ENCODE measurements at places on chromosomes 3 and 15.

- DNase-seq = no peak
These were observed 15.9 kb downstream of the PPM1L start for GRCh38 chr3:160771811-160772459.

- no peak for DNase-seq
These were observed 82.6 kb upstream of the RAP2B start for GRCh38 chr3:153079386-153079785.

DNA sequence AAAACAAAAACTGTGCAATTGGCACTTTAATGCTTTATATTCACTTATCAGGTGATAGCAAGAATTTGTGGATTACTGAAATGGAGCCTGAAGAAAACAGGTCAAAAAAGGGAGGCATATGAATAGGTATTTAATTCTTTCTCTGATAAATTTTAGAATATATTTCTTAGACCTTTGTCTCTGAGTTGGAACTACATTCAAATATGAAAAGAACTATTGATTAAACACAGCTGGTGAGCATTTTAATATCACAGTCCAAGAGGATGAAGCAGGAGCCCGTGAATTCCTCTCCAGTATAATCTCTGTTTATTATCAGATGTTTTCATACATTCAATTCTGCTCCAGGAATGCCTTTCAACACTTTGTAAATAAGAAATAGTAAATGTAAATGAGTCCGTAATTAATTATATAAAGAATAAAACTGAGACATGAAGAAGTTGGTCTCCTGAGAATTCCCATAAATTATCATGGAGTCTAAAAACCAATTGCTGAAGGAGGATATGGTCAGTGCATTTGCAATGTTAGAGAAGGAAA lies 86.3 kb upstream of the ARHGEF26 start:
- DNase-seq = no peak

GRCh38 chr3:100057716-100058575 lies 56.4 kb downstream of the FILIP1L start:
- DNase-seq = no peak

- DNase-seq = no peak
These were observed 45.7 kb downstream of the CTDSPL start for GRCh38 chr3:37907371-37907770.

GRCh38 chr15:44593042-44593736 lies 56.2 kb downstream of the EIF3J start:
- DNase-seq = no peak

DNA sequence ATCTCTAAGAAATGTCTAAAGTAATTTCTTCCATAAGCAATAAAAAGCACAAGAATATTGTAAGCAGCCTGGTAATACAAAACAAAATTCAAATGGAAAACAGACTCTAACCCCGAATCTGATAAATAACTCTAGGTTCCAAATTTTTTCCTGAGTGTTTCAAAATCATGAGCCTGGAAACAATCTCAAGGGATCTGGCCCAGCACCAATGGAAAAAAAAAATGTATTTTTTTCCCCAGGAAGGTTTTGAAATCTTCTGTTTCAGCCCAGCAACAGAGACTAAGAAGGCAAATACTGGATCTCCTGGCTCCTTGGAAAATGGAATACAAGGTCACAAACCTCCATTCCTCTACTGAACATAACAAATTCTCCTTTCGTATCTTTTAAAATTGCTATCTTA lies 13.0 kb downstream of the TBC1D2B start:
- DNase-seq = no peak

- DNase-seq = no peak
These were observed 29.3 kb downstream of the UBE2E1 start for GRCh38 chr3:23835087-23835486.

GRCh38 chr15:85591622-85592021 lies 203.1 kb downstream of the KLHL25 start:
- no peak for DNase-seq

DNA sequence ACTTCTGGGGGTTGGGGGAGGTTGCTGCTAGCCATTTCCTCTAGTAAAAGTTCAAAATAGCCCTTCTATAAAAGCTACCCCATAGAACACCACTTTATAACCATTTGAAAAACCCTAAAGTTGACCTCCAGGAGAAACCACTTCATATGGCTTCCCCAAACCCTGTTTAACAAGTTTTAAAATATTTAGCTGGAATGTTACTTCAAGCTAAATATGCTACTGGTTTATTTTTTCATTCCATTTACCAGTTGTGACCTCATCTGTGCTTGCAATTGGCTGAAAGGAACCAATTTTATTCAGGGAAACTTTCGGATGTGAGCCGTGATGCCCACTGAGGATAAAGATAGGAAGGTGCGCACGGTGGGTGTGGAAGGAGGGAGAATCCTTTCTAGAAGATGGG lies 221.3 kb downstream of the SUCLG2 start:
- DNase-seq = no peak

DNA sequence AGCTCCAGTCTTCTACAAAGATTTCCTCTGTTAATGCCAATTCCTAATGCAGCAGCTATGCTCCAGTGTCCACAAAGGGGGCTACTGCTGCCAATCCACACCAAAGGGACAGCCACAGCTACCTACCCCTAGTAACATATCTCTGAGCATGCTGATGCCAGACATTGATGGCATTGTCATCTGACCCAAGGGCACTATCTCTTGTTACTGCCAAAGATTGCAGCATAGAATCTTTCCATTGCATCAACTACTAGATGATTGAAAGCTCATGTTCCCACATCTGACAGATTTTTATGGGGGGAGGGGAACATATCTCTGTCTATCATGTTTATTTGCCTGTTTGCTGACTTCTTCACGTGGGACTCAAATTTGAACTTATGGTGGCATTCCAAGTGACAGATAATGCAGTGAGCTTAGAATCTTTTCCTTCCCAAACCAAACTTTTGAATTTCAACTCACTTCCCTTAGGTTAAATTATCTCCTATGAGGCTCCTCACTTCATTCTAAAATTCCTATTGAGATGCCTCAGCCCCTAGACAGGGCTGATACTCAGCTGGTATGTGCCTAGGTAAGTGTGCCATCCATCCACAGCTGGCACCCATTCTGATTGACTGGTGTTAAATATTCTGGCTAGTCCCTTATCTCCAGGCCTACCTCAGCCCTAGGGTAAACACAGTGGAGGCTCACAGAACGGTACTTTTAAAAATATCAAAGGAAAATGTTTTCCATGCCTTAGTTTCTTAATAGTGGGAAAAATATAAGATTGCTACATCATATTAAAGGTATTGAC lies 100.3 kb downstream of the STRIT1 start:
- no peak for DNase-seq

DNA sequence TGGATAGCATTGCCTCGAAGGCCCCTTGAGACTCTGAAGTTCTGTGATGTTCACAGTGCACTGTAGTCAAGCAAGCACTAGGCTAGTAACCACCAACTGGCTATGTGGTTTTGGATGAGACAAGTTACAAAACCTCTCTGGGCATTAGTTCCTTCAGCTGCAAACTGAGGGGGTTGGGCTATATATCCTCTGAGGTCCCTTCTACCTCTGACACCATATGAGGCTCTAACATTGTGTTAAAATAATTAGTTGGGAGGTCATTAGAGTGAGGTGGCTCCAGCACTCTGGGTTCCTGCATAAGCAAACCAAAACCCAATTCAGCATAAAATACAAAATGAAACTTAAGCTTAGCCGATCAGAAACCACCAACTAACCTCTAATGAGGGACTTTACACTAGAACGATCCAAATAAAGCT lies 209.5 kb upstream of the LRRN1 start:
- DNase-seq = no peak

- DNase-seq = no peak
These were observed 39.5 kb downstream of the HACD3 start for GRCh38 chr15:65569728-65570127.

DNA sequence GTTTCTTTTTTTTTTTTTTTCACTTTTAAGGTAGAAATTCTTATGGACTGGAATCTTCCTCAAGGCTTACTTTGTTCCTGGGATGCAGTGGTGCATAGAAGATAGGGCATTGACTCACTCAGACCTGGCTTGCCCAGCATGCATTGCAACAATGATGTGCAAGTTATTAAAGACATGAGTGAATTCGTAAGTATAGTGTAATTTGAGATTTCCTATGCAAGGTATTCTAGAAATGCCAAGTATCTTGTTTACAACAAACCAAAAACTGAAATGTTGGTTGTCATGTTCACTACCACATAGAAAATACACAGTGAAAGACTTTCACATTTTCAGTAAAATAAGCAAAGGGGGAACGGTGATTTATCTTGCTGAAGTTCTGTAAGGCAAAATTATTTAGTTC lies 56.5 kb upstream of the FNDC3B start:
- no peak for DNase-seq

DNA sequence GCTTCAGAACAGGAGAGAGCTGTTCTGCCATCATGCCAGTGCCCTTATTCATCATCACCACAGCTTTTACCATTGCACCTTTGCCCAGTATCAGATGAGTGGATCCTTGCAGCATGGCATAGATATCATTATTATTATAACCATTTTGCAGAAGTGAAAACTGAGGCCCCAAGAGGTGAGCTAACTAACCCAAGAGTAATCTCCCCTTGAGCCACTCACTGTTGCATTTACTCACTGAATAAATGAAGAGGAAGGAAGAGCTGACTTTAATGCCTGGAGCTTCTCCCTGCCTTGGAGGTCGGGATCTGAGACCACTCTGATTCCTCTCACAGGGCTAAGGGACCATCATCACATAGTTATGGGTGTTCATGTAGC lies 32.0 kb downstream of the HRH1 start:
- no peak for DNase-seq

DNA sequence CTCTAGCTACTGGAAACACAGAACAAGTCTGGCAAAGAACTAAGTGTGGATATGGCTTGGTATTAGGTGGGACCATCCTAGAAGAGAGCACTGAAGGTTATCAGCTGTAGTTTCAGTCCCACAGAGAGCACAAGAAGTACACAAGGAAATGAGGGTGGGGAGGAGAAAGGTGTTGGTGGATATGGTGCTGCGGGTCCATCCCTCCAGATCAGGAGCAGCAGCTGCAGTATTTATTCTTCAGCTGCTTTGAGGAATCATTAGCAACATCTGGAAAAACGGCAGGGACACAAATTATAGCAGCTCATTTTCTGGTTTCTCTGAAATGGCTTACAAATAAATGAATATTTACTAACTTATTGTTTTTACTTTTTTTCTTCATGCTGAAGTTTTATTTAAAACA lies 29.0 kb downstream of the CD80 start:
- DNase-seq = no peak

GRCh38 chr15:77225646-77226045 lies 154.7 kb upstream of the TSPAN3 start:
- DNase-seq = no peak
